ENCODE measurements at places on chromosomes 16 and 17.

- no peak for DNase-seq
These were observed 20.3 kb downstream of the ADCY7 start for GRCh38 chr16:50286681-50287080.

DNA sequence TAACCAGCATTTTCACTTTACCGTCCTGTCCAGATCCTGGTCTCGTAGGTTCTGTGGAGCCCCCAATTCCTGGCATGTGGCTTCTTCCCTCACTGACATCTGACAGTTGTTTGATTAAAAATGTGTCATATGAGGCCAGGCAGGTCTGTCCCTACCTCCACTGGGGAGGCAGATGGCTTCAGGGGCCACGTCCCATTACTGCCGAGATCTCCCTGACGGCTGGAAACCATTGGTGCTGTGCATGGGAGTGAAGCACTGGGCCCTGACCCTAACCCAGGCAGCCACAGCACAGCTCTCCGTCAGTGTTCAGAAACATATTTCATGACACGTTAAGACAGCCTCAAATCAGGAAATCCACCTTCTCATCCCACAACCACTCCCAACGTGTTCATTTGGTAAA, 77.5 kb downstream of the GNAO1 start:
- DNase-seq, result no peak

DNA sequence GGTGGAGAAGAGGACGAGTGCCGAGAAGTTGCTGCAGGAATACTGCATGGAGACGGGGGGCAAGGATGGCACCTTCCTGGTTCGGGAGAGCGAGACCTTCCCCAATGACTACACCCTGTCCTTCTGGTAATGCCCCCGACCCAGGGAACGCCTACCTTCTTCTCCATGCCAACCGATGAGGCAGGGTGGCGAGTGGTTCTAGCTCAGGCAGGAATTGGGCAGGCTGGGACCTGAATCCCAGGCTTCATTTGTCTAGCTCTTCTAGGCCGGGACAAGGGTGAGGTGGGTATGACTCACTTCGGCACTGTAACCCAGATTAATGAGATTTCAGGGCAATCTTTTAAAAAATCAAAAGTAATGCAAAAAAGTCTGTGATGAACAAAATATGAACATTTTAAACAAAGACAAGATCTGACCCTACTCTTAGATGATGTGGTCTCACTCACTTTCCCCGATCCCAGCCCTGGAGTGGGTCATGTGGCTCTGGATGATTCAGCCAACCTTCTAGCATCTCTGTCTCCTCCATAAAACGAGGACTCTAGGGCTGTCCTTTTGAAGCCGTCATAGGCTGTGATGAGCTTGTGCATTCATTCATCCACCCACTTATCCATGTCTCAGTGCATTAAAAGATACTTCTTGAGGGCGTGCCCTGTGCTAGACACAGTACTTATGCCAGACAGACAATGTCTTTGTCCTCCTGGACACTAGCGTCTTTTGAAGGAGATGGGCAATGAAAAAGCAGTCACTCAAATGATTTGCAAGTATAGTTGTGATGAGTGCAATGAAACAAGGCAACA, 102.6 kb downstream of the SDR42E1 start:
- no peak for DNase-seq

GRCh38 chr17:40159456-40159855, 17.8 kb upstream of the RAPGEFL1 start:
- DNase-seq, result no peak

GRCh38 chr16:52229471-52229870, 317.5 kb downstream of the TOX3 start:
- no peak for DNase-seq

- DNase-seq, result no peak
These were observed 459.1 kb downstream of the SOX9 start for GRCh38 chr17:72579990-72580320.

- no peak for DNase-seq
These were observed 85.1 kb downstream of the PRKCA start for GRCh38 chr17:66387392-66387981.

DNA sequence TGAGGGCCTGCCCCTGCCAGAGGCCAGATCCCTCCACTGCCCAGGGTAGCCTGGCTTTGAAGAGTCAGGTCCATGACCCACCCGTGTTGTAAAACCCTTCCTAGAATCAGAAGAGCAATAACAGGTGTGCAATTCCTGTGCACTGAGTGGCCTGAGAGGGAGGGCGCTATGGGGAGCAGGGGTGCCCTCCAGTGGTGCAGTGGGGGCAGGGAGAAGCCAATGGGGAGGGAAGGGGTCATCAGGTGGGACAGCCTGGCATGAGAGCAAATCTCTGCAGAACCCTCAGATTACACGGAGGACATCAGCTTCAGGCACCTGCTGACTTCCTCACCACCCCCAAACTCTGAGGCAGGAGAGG, 72.9 kb upstream of the ZNF469 start:
- no peak for DNase-seq

DNA sequence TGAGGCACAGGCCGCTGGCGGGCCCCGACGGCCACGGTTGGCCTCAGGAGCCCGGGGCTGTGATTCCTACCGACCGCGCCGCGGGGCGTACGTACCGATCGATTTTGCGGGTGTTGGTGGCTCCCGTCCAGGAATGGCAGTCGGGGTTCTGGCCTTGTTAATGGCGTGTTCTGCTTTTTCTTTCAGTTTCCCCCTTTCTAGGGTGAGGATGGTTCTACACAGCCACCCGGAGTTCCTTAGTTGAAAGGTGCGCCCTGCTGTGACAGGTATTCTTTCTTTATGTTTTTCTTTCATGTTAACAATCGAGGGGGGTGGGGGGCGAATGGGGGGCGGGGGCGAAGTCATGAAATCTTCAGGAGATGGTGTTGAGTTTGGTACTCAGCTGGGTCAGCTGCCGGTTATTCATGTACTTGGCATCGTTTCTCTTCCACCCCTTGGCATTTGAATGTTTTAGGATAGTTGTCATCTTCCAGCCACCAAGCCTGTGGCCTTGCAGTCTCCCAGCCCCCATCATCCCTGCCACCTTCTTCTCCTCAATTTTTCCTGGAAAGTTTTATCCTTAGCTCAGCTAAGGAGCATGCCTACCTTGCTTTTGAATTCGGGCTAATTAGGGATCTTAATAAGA, 802 bp downstream of the CYLD start:
- DNase-seq, result no peak

- DNase-seq, result no peak
These were observed 13.6 kb downstream of the TAC4 start for GRCh38 chr17:49834118-49834743.

DNA sequence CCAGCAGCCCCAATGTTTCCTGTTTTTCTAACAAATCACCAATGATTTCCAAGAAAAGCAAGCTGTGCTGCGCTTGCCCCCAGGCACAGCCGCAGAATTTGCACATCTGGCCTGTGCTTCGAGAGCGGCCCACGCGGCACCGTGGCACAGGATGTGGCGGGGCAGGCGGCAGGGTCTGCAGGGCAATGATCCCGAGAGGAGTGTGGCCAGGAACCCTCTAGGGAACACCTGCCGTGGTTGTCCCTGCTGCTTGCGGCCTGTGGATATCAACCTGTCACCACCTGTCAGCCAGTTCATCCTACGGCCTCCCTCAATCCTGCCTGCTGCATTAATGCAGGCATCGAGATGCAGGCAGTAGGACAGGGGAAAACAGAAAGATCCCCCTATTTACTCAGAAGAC, 24.0 kb downstream of the PIK3R5 start:
- DNase-seq, result no peak

DNA sequence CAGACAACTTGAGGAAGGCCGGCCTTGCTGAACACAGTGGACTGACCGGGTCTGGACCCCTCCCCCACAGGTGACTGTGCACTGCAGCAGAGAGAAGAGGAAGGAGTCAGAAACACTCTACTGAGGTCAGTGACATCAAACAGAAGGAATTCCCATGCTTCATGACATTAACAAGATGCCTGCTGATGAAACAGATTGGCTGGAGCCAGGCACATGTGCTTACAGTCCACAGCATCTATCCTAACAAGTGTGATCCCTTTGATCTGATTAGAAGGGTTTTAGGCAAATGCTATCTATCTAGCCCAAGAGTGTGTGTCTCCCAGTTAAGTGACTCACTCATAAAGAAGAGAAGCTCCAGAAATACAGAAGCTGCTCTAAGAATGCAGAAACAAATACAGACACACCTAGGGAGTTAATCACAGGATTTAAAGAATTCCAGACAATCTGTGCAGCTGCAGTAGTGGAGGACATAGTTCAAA, 90.2 kb downstream of the SYCE1L start:
- no peak for DNase-seq

GRCh38 chr17:27612160-27612770, 18.7 kb upstream of the LGALS9 start:
- no peak for DNase-seq

GRCh38 chr17:49193513-49194296, 16.7 kb downstream of the GNGT2 start:
- DNase-seq, result no peak

GRCh38 chr17:8145811-8146210, 6.4 kb downstream of the PER1 start:
- no peak for DNase-seq

DNA sequence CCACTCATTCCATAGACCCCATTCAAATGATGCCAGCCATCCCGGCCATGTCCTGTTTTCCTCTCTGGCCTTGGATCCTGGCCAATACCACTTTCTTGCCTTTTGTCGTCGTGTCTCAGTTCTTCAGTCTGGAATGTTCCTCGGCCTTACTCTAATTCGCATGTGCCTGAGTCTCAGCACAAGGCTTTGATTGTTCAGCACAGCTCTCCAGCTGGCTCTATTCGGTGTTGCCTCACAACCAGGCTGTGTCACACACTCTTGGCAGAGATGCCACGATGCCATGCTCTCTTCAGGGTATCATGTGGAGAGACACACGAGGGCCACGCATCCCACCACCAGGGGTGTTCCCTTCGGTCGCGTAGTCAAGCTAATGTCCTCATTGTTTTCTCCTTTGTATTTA, 1.8 kb upstream of the VPS4A start:
- no peak for DNase-seq

GRCh38 chr17:14104734-14105133, 35.4 kb downstream of the COX10 start:
- DNase-seq, result no peak

DNA sequence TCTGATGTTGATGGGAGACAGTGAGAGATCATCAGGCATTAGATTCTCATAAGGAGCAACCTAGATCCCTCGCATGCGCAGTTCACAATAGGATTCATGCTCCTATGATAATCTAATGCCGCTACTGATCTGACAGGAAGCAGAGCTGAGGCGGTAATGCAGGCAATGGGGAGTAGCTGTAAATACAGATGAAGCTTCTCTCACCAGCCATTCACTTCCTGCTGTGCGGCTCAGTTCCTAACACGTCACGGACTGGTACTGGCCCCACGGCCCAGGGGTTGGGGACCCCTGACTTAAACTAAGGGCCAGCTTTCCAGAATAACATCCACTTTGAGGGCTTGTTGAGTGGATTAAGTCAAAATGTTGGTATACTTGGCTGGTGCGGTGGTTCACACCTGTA, 2.6 kb upstream of the TMEM219 start:
- DNase-seq, result no peak

- no peak for DNase-seq
These were observed 37.3 kb downstream of the LAT start for GRCh38 chr16:29022196-29022595.

DNA sequence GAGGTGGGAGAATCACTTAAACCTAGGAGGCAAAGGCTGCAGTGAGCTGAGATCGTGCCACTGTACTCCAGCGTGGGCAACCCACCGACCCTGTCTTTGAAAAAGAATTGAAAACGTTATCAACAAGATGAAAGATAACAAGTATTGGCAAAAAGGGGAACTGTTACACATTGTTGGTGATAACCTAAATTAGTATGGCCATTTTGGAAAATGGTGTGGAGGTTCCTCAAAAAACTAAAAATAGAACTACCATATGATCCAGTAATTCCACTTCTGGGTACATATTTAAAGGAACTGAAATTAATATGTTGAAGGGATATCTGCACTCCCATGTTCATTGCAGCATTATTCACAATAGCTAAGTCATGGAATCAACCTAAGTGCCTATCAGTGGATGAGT, 61.0 kb downstream of the ABHD15 start:
- DNase-seq, result no peak

DNA sequence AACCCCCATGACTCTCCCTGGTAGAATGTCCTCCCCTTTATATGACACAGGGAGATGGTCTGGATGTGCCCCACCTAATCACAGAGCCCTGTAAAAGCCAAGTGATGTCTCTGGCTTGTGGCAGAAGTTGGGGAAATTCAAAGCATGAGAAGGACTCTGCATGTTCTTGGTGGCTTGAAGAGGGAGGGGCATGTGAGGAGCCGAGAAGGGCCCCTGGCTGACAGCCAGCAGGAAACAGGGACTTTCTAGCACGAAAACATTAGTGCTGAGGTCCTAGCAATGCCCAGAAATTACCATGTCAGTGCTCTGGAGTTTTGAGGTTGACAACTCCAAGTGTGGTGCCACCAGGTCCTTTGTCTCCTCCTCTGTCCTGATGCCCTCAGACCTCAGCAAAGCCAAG, 75.9 kb downstream of the USP22 start:
- DNase-seq, result no peak

- DNase-seq, result no peak
These were observed 84.0 kb downstream of the TNRC6C start for GRCh38 chr17:78042542-78042941.

- DNase-seq, result no peak
These were observed 348 bp downstream of the MPP2 start for GRCh38 chr17:43906951-43907424.

- no peak for DNase-seq
These were observed 35.6 kb upstream of the ENDOV start for GRCh38 chr17:80379348-80379747.

- DNase-seq, result no peak
These were observed 218.7 kb downstream of the MRTFB start for GRCh38 chr16:14289692-14290340.

GRCh38 chr16:19868421-19868820, 16.2 kb downstream of the GPRC5B start:
- no peak for DNase-seq

- DNase-seq, result no peak
These were observed 2.2 kb upstream of the PDPK1 start for GRCh38 chr16:2535625-2536013.

GRCh38 chr17:1995907-1996799, 29.0 kb downstream of the RTN4RL1 start:
- DNase-seq, result no peak

GRCh38 chr16:56610017-56610608, 1.7 kb downstream of the MT2A start:
- DNase-seq, result no peak

DNA sequence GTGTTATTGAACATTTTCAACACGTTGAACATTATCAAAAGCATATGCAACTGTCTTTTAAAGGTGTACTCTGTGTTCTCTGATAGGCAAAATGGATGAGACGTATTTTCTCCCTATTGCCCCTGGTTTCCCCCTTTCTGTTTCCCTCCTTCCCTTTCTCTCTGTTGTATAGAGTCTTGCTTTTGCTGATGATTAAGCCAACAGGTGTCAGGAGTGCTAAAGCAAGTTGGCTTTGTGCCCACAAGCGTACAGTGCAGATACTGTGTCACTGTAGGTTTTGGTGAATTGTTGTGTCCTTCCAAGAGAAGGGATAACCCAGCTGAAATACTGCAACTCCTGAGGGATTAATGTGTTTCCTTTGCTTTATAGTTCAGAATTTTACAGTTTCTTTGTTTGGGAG, 74.4 kb downstream of the COX10 start:
- no peak for DNase-seq

Data from NCI-H1048 (cell line).